ENCODE measurements at places on chromosomes 3 and 15. TPM values are rescaled to one million over a fixed set of nuclear protein-coding genes. Genes with fewer than 3 reads are reported as not detected.

DNA sequence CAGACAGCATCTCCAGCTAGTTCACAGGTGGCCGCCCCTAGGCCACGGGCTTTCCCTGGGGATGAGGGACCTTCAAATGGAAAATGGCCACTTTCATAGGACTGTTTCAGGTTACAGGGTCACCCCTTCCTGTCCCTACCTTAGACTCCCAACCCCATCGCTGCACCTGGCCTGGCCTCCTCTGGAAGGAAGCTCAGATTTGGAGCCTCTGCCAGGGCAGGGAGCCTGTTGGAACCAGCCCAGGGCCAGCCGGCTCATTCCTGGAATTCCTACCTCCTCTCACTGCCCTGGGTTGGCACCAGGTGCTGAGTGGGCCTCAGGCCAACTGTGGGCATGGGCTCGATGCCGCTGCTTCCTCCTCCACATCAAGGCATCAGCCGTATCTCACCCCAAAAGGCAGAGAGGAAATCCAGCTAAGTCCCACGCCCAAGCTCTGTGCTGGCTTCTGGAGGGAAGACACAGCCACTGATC, 42.2 kb downstream of the KLHL25 start:
- DNase-seq = no peak

DNA sequence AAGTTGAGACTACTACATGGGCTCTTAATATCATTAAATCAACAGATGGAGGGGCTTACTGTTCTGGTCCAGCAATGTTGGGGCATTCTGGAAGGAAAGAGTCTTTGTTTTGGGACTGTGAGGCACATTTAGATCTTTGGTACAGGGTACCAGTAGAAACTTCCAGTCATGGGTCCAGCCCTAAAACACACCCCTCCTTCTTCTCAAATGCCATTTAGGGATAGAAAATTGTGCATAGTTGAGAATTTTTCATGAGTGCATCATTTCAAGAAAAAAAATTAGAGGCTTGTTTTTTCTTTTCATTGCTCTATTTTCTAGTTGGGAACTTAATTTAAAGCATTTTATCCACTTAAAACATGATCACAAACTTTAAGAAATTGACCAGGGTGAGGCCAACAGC, 4.1 kb upstream of the RTP1 start:
- no peak for DNase-seq

DNA sequence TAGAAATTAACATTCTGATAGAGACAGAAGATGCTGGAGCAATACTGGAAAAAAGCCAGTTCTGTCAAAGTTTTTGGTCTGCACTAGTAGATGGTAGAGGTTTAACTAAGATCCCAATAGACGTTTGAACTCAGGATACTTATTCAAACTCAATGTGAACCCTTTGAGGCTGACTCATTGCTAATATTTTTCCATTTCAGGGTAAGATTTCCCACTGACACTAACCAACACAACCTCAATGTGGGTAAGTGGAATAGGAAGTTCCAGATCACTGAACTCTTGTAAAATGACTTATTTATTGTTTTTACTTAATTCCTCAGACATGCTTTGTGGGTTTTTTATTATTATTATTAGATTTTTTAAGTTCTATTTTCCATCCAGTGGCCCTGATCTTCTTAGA, 1024.8 kb downstream of the EPHA3 start:
- DNase-seq = no peak

- no peak for DNase-seq
These were observed 247.2 kb downstream of the SHQ1 start for GRCh38 chr3:72601060-72601459.

DNA sequence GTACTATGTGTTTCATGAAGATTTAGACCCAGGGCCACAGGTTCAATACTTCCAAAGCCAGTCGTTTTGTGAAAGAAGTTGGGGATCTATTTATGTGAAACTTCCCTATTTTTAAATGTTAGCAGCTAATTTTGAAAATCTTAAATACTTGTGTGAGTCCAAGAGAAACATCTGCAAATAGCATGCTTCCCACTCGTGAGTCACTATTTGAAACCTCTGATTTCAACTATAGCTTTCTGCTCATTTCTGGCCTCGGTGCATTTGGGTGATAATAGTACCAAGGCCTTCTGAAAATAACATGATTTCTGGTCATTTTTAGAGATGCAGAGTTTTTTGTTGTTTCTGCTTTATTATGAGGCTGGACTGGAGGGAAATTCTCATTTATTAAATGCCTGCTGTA, 110.0 kb downstream of the OPA1 start:
- no peak for DNase-seq

- peak; percentile 57 for DNase-seq
These were observed 113.7 kb downstream of the LIPC start for GRCh38 chr15:58545307-58546065.

DHFR2 gene
- 9.7 TPM for total RNA-seq

ATP13A5 gene
- total RNA-seq = not detected

GRCh38 chr3:39376959-39377634, 6.1 kb upstream of the SLC25A38 start:
- no peak for DNase-seq

DNA sequence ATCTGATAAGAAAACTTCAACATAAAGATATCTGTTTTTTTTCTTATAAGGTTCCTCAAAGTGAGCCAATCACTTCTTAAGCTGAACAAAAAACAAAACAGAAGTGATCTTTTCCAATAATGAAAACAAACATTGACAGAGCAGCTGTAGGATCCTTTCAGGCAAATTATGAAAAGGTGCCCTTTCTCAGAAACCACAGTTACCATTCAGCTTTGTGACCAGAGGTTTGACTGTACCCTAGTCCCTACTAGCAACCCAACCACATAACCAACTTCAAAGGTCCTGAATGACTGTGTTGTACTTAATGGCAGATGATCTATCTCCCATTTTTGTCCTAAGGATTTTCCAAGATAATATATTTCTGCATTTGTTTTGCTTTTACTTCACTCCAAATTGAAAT, 39.4 kb upstream of the CCR2 start:
- no peak for DNase-seq

LARP6 gene
- total RNA-seq = not detected

FMN1 gene
- total RNA-seq = not detected

BFSP2 gene
- total RNA-seq = not detected

GRCh38 chr3:112635674-112636073, 5.3 kb downstream of the CCDC80 start:
- no peak for DNase-seq

NBEAL2 gene
- total RNA-seq = 114 TPM

TRIP4 gene
- 22.2 TPM for total RNA-seq

GRCh38 chr3:79236496-79236895, 531.3 kb downstream of the ROBO1 start:
- DNase-seq = no peak

DNA sequence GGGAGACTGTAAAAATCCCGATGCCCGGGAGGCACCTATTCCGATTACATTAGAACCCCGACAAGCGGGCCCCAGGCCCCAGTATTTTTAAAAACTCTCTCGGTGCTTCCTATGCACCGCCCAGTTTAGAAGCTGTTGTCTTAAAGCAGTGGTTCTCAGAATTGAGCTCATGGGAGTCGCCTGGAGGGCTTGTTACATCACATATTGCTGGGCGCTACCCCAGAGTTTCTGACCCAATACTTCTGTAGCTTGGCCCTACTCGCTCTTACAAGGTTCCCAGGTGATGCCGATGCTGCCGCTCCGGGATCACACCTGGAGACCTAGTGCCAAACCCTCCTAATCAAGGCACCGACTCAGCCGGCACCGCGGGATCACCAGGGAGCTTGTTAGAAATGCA, 35.2 kb downstream of the CPN2 start:
- no peak for DNase-seq
